ENCODE measurements at places on chromosomes 2 and 18.

- no peak for DNase-seq
Observed at GRCh38 chr2:201597397-201597796, 45.9 kb downstream of the TMEM237 start.

DNA sequence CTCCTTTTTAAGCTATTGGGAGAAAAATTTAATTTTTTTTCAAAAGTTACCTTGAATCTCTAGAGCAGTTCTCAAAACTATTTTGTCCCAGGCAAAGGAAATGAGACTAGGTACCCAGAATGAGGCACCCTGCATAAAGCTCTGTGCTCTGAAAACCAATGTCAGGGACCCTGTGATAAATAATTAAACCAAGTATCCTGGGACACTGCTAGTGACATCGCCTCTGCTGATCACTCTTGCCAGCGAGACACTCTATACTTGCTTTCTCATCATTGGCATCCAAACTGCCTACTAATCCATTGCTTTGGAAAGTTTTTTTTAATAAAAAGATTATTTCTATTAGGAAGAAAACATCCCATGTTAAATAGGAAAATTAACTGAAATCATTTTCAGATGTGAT lies 1.4 kb downstream of the GKN1 start:
- no peak for DNase-seq

DNA sequence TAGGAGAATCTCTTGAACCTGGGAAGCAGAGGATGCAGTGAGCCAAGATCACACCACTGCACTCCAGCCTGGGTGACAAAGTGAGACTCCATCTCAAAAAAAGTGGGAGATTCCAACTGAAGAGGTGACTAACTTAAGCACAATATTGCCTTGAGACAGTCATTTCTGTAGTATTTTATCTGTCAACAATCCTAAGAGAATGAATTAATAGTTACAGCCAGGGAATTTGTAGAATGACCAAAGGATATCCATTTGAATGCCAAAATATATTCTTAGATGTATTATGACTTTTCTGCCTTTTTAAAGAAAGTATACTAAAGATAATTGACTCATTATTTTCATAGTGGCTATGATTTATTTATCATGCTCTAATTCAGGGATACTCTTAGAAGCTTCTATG lies 40.7 kb upstream of the CCDC150 start:
- DNase-seq, result no peak

- DNase-seq, result no peak
Observed at GRCh38 chr18:70149616-70150301, 55.7 kb downstream of the RTTN start.

- DNase-seq, result no peak
Observed at GRCh38 chr2:48749291-48750127, 6.0 kb downstream of the LHCGR start.

DNA sequence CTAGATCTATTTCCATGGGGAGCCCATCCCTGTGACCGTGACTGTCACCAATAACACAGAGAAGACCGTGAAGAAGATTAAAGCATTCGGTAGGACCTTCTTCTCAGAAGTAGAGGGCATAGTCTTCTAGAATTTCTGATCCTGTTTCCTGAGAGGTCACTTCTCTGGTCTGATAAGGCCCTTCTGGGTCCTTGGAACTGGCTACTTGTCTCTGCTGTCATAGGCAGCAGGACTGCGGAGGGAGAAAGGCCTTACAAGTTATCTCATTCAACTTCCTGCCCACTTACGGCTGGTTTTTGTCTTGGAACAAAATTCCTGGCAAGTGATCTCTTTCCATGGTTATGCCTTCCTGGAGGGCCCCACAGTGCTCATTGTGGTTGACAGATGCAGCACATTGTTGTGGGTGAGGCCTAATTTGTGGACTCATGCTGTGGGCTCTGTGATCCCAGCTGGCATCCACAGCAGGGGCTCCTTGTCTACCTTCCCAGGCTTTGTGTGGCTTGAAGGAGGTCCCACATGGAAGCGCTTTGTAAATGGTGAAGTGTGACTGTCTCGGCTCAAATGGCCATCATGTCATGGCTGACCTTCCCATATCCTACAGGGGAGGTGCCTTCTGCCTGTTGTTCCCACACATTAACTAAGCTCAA lies 22.0 kb downstream of the SAG start:
- no peak for DNase-seq

DNA sequence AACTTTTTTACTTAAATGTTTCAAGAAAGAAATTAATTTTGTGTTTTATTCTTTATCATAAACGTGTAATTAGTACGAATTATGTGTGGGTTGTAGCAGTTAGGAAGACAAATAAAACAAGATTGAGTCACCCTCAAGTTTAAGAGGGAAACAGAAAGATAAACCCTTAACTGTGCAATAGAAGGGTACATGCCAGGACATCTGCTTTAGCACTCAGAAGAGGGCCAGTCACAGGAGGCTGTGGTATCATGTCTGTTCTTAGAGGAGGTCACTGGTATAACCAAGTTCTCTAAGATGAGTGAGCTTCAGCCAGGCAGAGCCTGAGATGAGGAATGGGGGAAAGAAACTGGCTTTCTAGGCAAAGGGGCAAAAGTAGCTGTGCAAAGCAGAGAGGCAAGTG lies 42.4 kb upstream of the GRHL1 start:
- DNase-seq, result no peak

- DNase-seq, result no peak
Observed at GRCh38 chr2:11128243-11128951, 26.9 kb upstream of the SLC66A3 start.

GRCh38 chr2:61434314-61434713 lies 36.6 kb downstream of the USP34 start:
- DNase-seq, result no peak

Measured in Right ventricle myocardium superior (tissue), 1 donor.